ENCODE measurements at places on chromosomes 6 and 20. TPM values are rescaled to one million over a fixed set of nuclear protein-coding genes. Genes with fewer than 3 reads are reported as not detected.

GRCh38 chr20:37521061-37521771 lies at the start of gene NNAT:
Gene NNAT (plus strand): TSS chr20:37521250. CDS start chr20:37521332, 82 bp downstream.
- DNase-seq, result peak; percentile 54

- DNase-seq, result peak; percentile 68
Measured at GRCh38 chr20:62642051-62642665, at the start of gene SLCO4A1. Gene SLCO4A1 (plus strand): TSS chr20:62642503. CDS start chr20:62656455, 13,952 bp downstream.

- no peak for DNase-seq
Measured at GRCh38 chr6:129929433-129929832, 68.3 kb upstream of the TMEM244 start.

GRCh38 chr6:40889137-40889832 lies 149.7 kb downstream of the UNC5CL start:
- no peak for DNase-seq

The LHFPL5 gene
- total RNA-seq, result not detected

The HTR1B gene
- total RNA-seq, result not detected

The MPIG6B gene
- not detected for total RNA-seq
